Kidney tubule cell (primary cell): ENCODE measurements at places on chromosomes 5 and 9.
A peak's percentile ranks its signal among the peaks of the same experiment; 100 is the strongest.

DNA sequence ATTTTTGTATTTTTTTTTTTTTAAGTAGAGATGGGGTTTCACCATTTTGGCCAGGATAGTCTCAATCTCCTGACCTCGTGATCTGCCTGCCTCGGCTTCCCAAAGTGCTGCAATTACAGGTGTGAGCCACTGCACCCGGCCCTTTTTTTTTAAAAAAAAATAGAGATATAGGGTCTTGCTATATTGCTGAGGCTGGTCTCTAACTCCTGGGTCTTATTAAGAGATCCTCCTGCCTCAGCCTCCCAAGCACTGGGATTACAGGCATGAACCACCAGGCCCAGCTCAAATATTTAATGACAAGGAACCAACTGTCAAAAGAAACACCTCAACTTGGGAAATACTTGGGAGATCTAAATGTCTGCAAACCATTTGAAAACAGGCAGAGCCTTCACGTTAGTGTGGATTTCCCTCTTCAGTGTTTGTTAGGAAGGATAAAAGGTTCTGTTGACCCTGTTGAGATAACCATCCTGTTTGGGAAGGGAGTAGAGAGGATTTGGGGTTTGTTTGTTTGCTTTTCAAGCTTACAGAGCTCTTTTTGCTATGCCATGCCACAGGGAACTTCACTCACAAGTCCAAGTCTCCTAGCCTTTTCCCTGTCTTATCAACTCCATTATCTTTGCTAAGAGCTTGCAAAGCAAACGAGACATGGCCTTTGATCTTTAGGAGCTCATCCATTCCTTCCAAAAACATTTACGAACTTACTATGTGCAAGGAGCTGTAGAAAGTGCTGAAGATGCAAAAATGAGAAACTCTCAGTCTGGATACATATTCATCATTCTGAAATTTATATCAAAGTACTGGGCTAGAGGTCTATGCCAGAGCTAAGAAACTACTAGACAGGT is 7.5 kb downstream of the FAXDC2 start:
- no peak for DNase-seq

- DNase-seq: peak; percentile 78
These were observed at the start of gene MAP1B for GRCh38 chr5:72107131-72107900. Gene MAP1B (plus strand): TSS chr5:72107475. CDS start chr5:72107532, 57 bp downstream.

DNA sequence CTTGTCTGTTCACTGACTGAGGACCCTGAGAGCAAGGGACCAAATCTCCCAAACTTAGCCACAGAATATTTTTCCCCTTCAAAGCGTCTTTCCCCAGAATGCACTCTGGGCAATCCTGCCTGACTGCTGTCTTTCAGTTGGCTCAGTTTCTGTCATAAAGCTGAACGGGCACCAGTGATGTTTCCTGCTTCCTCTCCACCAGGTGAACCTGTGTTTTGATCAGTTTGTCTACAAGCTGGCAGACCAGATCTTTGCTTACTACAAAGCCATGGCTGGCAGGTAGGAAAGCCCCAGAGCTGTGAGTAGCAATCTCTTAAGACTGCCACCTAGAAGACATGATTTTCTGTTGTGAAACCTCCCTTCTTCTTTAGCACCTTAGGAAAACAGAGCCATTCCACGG is 61.8 kb downstream of the CYFIP2 start:
- no peak for DNase-seq

DNA sequence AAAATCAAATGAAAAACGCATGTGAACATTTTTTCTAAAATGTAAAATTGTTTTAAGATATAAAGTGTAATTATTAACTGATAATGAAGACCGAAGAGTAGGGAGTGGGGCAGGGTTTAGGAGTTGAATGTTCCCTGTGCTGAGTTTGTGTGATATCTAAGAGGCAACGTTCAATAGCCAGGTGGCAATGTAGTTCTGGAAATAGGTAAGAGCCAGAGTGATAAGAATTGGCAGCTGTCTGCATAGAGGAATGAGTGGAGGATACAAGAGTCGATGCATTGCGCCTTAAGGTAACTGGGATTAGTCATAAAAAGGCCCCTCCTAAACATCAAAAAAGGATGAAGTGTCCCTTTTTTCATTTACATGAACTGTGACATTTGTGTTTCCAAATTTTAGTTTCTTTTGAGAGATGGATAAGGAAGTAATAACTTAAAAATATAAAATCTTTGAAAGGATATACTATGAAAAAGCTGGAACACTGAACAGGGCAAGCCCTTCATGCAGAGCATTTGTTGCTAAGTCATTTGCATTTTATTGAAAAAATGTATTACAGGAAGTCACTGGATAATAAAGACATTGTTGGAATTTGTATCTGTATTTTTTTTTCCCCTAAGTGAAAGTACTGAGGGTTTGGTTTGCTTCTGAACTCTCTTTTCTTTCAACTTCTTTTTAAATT is 659.3 kb downstream of the ACTL7B start:
- no peak for DNase-seq

GRCh38 chr5:52789378-52789777 is 1.7 kb downstream of the ITGA1 start:
- DNase-seq: no peak

GRCh38 chr9:12934545-12935272 is 159.9 kb downstream of the LURAP1L start:
- DNase-seq: peak; percentile 61

DNA sequence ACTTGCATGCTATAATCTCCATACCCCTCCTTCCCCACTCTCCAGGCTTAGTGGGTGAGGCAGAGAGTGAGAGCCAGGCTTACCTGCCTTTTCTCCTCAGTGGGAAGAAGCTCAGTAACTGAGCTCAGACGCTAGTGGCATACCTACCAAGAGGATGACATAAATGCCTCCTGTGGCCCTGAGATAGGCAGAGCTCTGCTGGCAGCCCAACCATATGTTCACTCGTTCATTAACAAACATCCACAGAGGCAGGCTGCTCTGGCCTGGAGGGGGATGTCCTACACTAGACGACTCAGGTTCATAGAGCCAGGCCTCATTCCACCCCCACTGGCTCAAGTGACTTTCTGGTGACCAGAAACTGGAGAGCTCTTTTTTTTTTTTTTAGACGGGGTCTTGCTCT is 81.3 kb downstream of the THBS4 start:
- DNase-seq: no peak

- DNase-seq: no peak
These were observed 32.0 kb downstream of the SPIN1 start for GRCh38 chr9:88420227-88420626.

DNA sequence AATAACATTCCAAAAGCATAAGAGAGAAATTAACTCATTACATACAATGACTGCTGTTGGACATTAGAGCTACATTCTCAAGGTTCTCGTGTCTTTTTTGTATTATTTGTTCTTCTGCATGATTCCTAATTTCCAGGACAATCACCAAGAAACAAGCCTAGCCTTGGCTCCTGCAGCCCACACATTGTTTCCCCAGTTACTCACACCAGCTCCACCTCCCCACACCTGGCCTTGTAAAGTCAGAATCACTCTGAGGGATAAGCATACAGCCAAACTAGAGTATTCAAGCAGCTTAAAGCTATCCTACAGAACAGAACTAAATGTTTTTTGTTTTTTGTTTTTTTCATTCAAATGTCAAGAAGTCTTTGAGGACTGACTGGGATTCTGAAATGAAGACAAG is 189.2 kb downstream of the HINT1 start:
- DNase-seq: no peak

GRCh38 chr5:71658916-71659662 is 60.0 kb upstream of the CARTPT start:
- DNase-seq: no peak

DNA sequence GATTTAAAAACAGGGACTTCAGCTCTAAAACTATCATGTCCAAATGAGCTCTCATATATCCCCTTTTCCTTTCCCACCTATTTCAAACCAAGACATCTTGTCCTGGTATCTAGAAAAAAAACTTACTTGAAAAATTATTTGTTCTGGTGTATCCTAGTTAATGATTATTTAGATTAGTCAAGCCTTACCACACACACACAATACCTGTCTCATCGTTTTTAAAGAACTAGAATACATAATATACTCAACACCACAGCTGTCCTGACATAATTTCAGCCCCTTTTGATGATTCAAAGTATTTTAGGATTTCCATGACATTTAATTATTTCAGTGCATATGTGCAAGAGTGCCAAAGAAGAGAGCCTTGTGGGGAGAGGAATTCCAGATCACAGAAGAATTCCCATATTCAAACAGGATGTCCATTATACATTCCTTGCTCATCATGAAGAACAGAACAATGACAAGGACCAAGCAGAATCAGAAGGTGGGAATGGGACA is 233.7 kb downstream of the SMARCA2 start:
- DNase-seq: peak; percentile 83

GRCh38 chr9:83385317-83385716 is 152.9 kb downstream of the FRMD3 start:
- DNase-seq: no peak

DNA sequence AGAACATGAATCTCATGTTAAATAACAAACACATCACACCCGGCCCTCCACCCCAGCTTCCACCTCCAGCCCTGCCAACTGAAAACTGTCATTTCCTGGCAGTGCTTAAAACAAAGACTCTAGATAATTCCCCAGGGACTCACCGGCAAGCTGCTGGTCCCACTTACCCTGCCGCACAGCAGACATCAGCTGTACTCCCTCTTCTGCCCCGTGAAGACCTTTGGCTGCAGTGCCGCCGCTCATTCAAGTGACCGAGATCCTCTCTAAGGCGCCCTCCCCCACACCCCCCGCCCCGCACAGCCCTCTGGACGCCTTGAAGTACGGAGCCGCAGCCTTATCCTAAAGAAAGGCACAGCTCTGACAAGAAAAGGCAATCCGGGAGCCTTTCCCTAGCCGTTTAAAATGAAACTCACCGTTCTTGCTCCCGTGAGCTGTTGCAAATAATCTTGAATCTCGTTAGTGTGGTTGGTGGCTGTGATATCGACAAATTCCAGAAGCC is 434 bp downstream of the GLRX start:
- DNase-seq: peak; percentile 59

- peak; percentile 79 for DNase-seq
These were observed 125.4 kb downstream of the DOCK2 start for GRCh38 chr5:169762338-169763095.

- peak; percentile 33 for DNase-seq
These were observed 52.5 kb upstream of the CDKN2AIPNL start for GRCh38 chr5:134463991-134464760.

DNA sequence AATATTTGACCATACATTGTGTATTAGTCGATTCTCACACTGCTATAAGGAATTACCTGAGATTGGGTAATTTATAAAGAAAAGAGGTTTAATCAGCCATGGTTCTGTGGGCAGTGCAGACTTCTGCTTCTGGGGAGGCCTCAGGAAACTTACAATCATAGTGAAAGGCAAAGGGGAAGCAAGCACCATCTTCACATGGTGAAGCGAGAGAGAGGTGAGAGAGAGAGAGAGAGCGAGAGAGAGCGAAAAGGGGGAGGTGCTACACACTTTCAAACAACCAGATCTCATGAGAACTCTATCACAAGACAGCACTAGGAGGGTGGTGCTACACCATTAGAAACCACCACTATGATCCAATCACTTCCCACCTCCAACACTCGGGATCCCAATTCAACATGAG is 4.1 kb upstream of the GRAMD2B start:
- no peak for DNase-seq

- no peak for DNase-seq
These were observed 201.9 kb upstream of the TRPM3 start for GRCh38 chr9:71323357-71323756.

GRCh38 chr5:37208883-37209797 is 40.0 kb downstream of the CPLANE1 start:
- DNase-seq: no peak

DNA sequence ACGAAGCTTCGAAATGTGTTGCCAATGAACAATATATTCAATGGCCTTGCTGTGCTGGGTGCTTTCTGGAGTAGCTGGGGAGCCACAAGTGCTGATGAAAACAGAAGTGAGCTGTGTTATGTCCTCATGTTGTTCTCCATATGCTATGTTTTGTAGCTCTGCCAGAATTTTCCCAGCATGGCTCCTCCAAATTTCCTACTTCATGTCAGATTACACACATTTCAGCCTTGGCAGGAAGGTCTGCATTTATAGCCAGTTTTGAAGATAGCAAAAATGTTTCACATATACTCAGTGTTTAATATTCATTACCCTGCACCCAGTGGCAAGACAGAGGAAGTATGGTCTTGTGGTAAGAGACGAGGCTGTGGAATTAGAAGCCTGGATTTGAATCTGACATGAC is 22.6 kb upstream of the NMUR2 start:
- no peak for DNase-seq

GRCh38 chr5:120446901-120447300 is 17.2 kb upstream of the PRR16 start:
- no peak for DNase-seq

- DNase-seq: no peak
These were observed 478 bp upstream of the GGTA1 start for GRCh38 chr9:121500165-121500478.

DNA sequence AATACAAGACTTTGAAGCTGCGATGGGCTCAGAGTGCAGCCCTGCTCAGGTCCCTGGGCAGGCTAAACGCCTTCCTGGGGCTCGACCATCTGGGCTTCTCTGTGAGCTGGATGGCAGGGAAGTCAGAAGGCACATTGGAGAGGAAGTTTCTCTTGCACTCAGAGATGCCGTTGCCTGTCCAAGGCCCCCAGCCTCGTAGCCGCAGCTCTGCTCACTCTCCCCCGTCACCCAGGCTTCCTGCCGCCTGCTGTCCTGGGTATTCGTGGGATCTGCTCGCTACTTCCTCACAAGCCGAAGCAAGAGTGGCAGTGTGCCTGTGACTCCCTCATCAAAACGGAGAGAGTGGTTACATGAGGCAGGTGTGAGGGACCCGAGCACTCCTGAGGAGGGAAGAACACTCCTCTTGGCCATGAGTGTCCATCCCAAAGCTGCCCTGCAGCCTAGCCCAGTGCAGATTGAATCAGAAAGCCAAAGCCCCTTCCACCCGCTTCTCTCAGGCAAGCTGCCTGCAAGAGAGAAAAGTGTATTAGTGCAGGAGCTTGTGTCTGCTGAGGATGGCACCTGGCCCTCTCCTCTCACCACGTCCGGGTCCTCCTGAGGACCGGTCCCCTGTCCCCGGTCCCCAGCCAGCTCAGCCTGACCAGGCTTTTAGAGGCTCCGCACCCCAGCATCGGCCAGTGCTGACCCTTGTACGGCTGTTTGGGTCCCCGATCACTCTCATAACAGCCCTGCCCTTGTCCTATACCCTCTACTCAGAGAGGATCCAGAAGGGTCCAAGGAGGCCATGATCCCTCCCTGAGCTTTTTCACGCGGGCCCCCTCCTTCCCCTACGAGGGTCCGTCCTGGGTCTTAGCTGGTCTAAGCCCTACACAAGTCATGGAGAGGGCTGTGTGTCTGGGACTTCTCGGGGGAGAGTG is 7.3 kb downstream of the FCN2 start:
- no peak for DNase-seq

- DNase-seq: no peak
These were observed 49.5 kb upstream of the ALDH1B1 start for GRCh38 chr9:38343037-38343436.
